Activated CD4-positive, CD25-positive, alpha-beta regulatory T cell (primary cell): ENCODE measurements at places on chromosomes 12 and 14.
A peak's percentile ranks its signal among the peaks of the same experiment; 100 is the strongest.

DNA sequence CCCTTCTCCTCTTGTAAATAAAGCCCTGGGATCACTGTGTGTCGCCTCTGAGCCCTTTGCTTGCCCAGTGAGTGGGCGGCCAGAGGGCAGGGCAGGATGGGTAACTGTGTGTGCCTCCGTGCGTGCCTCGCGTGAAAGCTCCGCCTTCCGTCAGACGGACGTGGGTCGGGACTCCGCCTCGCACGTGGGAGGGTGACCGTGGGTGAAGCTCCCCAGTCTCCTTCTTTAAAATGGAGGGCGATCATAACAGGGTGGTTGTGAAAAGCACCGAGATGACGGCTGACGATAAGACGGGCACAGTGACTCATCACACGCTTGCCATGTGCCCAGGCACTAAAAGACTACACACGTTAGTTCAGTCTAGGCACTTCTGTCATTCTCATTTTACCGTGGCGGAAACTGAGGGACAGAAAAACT is 9.2 kb downstream of the PHB2 start:
- DNase-seq = peak; percentile 78

- no peak for DNase-seq
Measured at GRCh38 chr12:123873793-123874192, 98.8 kb downstream of the CCDC92 start.

GRCh38 chr14:61026526-61026925 is 45.5 kb downstream of the SLC38A6 start:
- no peak for DNase-seq

DNA sequence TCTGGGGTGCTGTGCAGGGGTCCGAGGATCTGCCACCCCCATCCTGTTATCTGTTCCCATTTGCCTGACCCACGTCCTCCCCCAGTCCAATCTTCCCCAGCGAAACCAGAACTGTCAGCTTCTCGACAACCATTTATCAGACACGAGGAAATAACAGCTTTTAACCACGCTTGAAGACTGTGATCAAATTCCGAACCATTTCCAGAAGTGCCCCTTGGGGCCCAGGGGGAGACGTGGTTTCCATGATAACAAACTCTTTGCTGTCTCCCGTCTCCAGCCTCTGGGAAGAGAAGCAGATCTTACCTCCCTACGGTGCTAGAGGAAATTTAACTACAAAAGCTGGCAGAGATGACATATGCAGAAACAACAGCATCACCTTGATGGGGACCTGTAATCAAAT is 35.1 kb upstream of the SRRM4 start:
- no peak for DNase-seq

GRCh38 chr14:63249092-63249491 is 44.8 kb downstream of the RHOJ start:
- DNase-seq = no peak

GRCh38 chr12:130517588-130517987 is 179.9 kb downstream of the PIWIL1 start:
- no peak for DNase-seq

- DNase-seq = no peak
Measured at GRCh38 chr12:52679875-52680274, 332 bp downstream of the KRT1 start.

- no peak for DNase-seq
Measured at GRCh38 chr12:1471224-1471623, 123.2 kb downstream of the FBXL14 start.

- DNase-seq = no peak
Measured at GRCh38 chr12:131473261-131473660, 237.6 kb upstream of the SFSWAP start.

- no peak for DNase-seq
Measured at GRCh38 chr14:38944691-38945090, 158.3 kb downstream of the SEC23A start.

DNA sequence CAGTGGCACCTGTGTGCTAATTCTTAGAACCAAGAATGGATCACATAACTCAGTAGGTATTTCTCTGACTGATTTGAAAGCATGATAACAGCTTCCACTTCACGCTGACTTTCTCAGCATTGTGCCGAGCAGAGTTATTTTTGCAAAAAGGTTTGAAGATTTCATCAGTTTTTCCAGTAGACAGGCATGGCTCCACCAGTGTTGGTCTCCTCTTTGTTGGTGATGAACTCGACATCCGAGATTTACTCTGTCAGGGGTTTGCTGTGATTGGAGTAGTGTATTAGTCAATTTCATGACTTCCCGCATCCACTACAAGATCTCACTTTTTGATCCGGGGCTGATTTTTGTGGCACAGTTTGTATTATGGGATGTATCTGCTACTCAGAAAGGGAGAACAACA is 85.3 kb downstream of the PRKCH start:
- DNase-seq = no peak

DNA sequence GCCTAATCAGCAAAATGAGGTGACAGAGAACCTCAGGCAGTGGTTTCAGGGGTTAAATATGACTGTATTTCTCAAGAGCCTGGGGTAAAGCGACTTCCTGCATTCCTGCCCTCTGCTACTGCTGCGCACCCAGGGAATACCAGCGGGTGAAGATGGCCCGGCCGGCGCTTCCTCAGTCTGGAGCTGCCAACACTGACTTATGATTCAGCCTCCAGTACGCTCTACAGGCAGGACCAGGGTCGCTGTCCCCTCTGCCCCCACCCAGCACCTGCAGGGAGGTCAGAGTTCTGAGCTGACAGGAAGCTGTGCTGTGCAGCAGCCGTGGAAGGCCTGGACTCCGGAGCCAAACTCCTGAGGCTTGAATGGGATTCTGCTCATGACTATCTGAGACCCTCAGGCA is 127.9 kb downstream of the PIWIL1 start:
- no peak for DNase-seq

DNA sequence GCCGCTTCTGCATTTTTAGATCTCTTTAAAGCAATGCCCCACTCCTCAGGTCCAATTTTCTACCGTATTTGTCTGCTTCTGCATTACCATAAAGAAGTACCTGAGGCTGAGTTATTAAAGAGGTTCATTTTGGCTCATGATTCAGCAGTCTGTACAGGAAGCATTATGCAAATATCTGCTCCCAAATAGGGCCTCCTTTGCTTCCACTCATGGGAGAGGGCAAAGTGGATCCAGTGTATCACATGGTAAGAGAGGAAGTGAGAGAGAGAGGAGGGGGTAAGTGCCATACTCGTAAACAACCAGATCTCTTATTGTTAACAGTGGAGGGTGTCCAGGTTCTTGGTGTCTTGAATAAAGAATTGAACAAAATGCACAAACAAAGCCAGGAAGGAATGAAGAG is 316.1 kb upstream of the SEL1L start:
- no peak for DNase-seq

- no peak for DNase-seq
Measured at GRCh38 chr14:86334355-86334754, 804.4 kb downstream of the FLRT2 start.

DNA sequence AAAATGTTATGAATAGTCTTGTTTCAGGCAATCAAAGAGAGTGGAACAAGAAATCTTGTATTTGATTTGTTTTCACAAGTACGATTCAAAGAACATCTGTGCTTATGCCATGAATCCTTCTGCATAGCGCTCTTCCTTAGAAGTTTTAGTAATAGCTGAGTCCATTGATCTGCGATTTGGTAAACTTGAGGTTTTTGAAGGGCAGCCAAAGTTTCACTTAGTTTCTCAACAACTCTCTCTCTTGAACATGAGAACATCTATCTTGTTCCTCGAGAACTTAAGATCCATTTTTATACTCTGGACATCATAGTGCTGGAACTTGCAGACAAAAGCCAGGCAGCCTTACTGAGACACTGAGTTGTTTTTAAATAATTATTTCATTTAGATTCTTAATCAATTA is 96.2 kb upstream of the USP15 start:
- DNase-seq = no peak

DNA sequence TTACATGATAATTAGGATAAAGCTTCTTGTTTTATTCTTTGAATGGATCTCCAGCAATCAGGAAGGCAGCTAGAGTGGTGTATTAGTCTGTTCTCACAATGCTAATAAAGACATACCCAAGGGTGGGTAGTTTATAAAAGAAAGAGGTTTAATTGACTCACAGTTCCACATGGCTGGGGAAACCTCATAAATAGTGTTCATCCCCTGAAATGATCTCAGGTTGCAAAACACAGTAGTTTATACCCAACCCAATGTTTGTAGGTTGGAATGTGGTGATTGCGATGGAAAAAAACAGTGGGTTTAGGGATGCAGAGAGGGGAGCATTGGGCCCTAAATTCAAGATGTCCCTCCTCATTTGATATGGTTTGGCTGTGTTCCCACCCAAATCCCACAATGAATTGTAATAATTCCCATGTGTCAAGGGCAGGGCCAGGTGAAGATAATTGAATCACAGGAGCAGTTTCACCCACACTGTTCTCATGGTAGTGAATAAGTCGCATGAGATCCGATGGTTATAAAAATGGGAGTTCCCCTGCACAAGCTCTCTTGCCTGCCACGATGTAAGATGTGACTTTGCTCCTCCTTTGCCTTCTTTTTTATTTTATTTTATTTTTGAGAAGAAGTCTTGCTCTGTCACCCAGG is 11.5 kb downstream of the MUCL1 start:
- DNase-seq = no peak

- no peak for DNase-seq
Measured at GRCh38 chr12:116156614-116157013, 120.9 kb downstream of the MED13L start.

DNA sequence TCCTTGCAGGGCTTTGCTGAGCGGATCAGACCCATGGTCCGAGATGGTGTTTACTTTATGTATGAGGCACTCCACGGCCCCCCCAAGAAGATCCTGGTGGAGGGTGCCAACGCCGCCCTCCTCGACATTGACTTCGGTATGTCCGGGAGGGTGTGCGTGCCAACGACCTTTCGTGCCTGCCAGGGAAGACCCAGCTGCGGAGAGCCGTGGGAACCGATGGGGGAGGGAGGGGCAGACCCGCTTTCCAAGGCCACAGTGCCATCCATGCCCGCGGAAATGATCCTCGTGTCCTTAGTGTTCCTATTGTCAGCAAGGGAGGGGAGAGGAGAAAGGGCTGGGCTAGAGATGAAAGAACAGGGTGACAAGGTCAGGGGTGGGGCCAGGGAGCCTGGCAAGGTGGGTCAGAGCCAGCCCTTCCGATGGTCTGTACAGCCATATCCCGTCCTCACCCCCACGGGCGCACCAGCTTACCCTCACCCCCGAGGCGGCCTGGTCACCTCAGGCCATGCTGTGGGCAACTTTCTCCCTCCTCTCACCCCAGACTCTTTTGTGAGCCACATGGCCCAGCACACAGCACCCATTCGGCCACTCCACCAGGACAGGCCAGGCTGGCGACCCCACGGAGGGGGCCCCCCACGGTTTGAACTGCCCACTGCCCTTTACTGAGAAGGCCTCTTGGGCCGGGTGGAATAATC is 11.7 kb upstream of the SIVA1 start:
- DNase-seq = no peak

- no peak for DNase-seq
Measured at GRCh38 chr14:102849526-102850379, 72.5 kb downstream of the TRAF3 start.

- DNase-seq = no peak
Measured at GRCh38 chr12:19030180-19030579, 99.4 kb upstream of the PLEKHA5 start.

- no peak for DNase-seq
Measured at GRCh38 chr12:94379479-94380113, 80.1 kb downstream of the CEP83 start.
